Fibroblast of lung (primary cell): ENCODE measurements at places on chromosomes 11 and 22. TPM values are rescaled to one million over a fixed set of nuclear protein-coding genes. Genes with fewer than 3 reads are reported as not detected.

SPI1 gene
- not detected in 2 replicates for polyA plus RNA-seq

PTPRCAP gene
- 0.05 TPM in 1 of 2 replicates, not detected in the other for polyA plus RNA-seq

OR51B4 gene
- not detected in 2 replicates for polyA plus RNA-seq

GAL gene
- polyA plus RNA-seq = 1.6 and 6.3 TPM in 2 replicates

CARD18 gene
- polyA plus RNA-seq = not detected in 2 replicates
